ENCODE measurements at places on chromosomes 1 and 21.

DNA sequence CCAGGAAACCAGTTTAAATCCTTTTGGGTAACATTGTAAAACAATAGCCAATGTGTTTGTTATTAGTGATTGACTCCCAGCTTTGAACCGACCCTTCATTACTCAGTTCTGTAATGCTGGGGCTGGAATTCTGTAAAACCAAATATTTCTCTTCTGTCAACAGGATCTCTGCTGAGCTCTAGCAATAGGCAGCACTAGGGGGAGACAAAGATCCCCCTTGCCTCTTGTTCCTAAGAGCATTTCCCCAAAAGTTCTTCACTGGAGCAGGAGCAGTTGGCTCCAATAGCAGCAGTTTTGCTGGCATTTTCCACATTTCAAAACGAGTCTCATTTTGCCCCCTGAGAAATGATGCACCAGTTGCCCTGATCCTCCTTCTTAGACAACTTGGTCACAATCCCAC, 1671.1 kb downstream of the MRPL39 start:
- DNase-seq: no peak

DNA sequence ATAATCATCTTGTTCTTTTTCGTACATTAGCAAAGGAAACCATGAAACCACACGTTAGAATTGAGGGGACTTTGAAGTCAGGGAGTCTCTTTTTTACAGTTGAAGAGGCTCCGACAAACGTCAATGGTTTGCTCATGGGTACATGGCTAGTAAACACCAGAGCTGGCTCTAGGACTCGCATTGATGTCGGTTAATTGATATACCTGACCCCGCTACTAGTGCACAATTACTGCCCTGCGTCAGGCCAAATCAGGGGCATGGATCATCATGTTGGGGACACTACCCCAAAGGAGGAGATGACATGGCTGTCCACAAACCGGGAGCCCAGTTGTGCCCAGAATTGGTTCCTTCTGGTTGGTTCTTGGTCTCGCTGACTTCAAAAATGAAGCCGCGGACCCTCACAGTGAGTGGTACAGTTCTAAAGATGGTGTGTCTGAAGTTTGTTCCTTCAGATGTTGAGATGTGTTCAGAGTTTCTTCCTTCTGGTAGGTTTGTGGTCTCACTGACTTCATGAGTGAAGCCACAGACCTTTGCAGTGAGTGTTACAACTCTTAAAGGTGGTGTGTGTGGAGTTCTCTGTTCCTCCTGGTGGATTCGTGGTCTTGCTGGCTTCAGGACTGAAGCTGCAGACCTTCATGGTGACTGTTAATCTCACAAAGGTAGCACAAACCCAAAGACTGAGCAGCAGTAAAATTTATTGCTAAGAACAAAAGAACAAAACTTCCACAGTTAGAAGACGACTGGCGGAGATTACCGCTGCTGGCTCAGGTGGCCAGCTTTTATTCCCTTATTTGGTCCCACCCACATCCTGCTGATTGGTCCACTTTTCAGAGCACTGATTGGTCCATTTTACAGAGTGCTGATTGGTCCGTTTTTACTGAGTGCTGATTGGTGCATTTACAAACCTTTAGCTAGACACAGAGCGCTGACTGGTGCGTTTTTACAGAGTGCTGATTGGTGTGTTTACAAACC, 126.9 kb upstream of the ERRFI1 start:
- peak; percentile 40 for DNase-seq

GRCh38 chr1:53458634-53459033, 565 bp upstream of the DMRTB1 start:
- DNase-seq: no peak

GRCh38 chr1:107920561-107920960, 44.4 kb downstream of the VAV3 start:
- no peak for DNase-seq

DNA sequence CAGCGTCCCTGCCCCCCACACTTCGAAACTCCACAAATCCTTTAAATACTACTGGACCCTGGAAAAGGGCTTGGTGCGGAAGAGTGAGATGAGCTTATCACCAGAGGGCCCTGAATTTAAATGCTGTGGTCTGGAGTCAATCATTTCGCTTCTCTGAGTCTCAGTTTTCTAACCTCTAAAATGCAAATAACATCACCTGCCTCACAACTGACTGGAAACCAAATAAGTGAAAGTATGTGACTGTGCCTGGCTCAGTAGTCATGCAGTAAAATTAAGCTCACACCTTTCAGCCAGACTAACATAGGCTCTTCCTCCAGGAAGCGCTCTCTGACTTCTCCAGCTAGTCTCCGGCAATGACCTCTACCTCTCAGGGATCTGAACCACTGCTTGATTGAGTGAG, 4.2 kb downstream of the GJA4 start:
- DNase-seq: no peak

DNA sequence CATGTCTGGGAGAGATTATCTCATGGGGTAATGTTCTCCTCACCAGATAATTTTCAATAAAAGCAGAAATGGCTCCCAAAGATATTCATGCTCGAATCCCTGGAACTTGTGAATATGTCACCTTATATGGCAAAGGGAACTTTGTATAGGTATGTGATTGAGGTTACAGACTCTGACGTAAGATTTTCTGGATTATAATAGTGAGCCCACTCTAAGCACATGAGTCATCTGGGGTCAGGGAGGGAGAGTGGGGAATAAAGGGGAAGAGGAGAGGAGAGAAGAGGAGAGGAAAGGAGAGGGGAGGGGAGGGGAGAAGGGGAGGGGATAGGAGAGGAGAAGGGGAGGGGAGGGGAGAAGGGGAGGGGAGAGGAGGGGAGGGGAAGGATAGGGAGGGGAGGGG, 1193.9 kb downstream of the PLA2G4A start:
- no peak for DNase-seq

DNA sequence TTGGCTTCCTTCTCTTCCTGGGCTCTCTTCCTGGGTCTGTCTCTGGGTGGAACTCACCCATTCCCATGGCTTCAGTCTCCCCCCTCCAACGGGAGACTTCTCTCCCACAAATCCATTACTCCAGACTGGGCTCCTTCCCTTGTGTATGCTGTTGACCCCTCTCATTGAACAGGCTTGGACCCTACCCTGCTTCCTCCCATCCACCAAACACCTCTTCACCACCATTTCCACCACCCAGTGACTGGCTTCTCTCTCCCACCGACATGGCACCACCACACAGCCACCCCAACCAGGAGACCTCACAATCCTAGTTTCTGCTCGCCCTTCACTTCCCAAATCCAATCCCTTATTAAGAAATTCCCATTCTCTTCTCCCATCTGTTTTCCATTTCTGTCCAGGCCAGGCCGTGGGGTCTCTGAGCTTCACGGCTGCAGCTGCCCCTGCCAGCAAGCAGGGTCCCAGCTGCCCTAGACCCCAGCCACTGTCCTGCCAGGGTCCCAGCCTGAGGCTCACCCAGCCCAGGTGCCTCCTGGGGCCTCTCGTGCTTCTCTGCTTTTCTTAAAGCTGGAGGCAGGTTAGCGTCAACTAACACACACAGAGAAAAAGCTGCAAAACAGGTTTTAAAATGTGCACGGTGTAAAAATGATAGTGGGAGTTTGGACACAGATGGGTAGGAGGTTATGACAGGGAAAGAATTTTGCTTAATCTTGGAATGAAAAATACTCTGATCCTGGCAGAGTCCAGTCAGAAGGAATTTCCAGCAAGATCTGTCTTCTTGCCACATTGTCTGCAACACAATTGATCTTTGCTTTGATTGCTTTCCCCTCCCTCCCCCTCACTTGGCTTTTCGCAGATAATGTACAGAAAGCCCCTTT, 383.8 kb upstream of the VAMP3 start:
- DNase-seq: no peak

GRCh38 chr1:56376188-56376984, 203.0 kb downstream of the PLPP3 start:
- DNase-seq: no peak

GRCh38 chr1:214493126-214493796, 58.1 kb downstream of the PTPN14 start:
- no peak for DNase-seq

- DNase-seq: no peak
Measured at GRCh38 chr1:48851638-48852037, 74.9 kb upstream of the BEND5 start.

- no peak for DNase-seq
Measured at GRCh38 chr1:164780863-164781262, 221.9 kb downstream of the PBX1 start.

GRCh38 chr1:90781534-90781933, 64.4 kb upstream of the BARHL2 start:
- no peak for DNase-seq

- no peak for DNase-seq
Measured at GRCh38 chr1:219324171-219324570, 150.5 kb downstream of the LYPLAL1 start.

GRCh38 chr1:193846876-193847604, 660.6 kb upstream of the B3GALT2 start:
- no peak for DNase-seq

Measured in activated CD4-positive, alpha-beta T cell treated with anti-CD3 and anti-CD28 coated beads, Interleukin-2, Interleukin-6, amounts not matched to agents 100 ng/mL and 50 ng/mL, durations not matched to agents 16 hours and 8 hours (primary cell).